ENCODE measurements at places on chromosomes 12 and 14. TPM values are rescaled to one million over a fixed set of nuclear protein-coding genes. Genes with fewer than 3 reads are reported as not detected.

DNA sequence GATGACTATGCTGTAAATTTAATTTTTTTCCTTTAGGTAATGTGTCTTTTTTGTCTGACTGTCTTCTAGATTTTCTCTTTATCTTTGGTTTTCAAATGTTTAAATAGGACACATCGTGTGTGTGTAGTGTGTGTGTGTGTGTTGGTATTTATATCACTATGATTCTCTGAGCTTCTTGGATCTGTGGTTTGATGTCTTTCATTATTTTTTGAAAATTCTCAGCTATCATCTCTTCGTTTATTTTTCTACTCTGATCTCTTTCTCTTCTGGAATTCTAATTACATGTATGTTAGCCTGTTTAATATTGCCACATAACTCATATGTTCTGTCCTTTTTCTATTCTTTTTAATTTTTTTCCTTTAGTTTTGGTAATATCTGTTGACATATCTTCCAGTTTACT lies 73.5 kb upstream of the OR10AD1 start:
- no peak for DNase-seq

Gene SLC25A47
- not detected for total RNA-seq

Gene DPPA3
- 2.8 TPM for total RNA-seq

DNA sequence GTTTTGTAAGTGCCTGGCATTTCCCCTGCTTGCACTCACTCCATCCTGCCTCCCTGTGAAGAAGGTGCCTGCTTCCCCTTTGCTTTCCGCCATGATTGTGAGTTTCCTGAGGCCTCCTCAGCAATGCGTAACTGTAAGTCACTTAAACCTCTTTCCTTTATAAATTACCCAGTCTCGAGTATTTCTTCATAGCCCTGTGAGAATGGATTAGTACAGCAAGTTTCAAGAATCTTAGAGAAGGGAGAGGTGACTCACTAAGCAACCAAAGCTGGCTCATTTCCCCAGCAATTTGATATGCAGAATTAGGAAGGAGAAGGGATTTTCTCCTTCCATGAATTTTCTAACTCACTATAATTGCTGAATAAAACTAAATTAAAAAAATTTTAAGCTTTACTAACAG lies 251.0 kb upstream of the FOXG1 start:
- no peak for DNase-seq

DNA sequence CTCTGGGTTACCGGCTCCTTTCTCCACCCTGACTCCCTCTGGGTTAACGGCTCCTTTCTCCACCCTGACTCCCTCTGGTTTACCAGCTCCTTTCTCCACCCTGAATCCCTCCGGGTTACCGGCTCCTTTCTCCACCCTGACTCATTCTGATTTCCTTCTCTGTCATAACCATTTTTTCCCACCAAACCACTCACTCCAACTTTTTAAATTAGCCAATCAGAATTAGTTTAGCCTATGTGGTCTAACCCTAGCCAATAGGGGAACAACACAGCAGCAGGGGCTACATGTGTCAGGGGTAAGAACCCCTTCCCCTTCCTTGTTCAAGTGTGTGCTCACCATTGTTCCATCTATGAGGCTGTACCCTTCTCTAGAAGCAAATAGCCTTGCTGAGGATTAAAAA lies 98.4 kb upstream of the RBM19 start:
- DNase-seq = no peak

GRCh38 chr12:128944956-128945355 lies 91.7 kb downstream of the GLT1D1 start:
- no peak for DNase-seq
